ENCODE measurements at places on chromosomes 7 and 10.

- no peak for DNase-seq
These were observed 35.5 kb downstream of the SEMA3C start for GRCh38 chr7:80883154-80884025.

- no peak for DNase-seq
These were observed at the start of gene H2BK1 for GRCh38 chr7:151210087-151210854. TSS of gene H2BK1 (minus strand) at chr7:151210488. CDS start at chr7:151210318, 170 bp downstream.

DNA sequence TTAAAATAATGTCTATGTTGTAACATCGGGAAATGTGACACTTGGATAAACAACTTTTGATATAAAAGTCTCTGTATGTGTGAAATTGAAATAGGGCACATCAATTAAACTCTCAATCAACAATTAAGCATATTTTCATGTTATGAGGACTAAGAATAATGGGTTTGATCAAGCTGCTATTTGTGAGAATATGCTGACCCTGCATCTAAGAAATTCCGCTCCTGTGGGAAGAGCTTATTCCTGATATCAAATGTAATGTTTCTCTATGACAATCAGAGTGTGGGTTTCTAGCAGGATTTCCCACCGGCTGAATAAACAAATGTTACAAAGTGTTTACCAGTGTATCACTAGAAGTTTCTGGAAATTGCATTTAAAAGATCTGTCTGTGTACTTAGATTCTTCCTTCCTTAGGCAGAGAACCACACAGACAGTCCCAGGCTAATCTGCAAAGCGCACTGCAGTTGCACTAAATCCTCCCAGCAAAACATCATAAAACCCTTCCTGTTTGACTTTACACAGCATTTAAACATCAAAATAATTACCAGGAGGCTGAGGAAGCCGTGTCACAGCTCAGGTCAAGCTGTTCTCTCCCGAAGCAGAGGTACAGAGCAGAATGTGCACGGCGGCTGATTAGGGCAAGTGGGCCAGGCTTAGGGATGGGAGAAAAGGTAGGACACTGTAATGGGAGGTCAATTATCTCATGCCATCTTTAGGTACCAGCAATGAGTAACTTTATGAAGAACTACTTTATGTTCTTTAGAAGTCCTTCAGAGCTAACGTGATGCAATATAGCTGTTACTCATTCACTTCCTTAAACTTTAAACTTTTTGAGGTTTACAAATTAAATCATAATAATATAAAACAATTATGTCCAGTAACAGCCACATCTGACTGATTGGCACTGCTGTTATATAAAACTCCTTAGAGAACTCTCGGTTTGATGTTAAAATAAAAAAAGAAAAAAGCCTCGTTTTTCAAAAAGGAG lies 109.1 kb upstream of the CTTNBP2 start:
- DNase-seq, result no peak

DNA sequence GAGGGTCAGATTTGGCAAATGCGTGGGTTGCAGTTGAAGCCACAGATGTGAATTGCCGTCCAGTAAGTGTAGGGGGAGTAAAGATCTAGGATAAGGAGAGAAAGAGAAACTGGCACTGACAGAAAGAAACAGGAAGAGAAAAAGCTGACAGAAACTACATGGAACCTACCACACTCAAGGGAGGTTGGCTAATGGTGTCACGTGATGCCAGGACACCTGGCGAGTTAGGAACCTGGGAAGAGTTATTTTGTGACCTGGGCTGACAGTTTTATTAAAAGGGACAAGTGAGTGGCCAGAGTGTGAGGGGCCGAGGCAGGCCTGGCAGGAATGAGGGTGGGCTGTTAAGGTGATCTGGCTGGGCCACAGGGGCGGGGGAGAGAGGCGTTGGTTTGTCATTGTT lies 188.7 kb downstream of the ADARB2 start:
- DNase-seq, result no peak

- DNase-seq, result no peak
These were observed 144.7 kb upstream of the ZNF716 start for GRCh38 chr7:57305192-57305748.

GRCh38 chr7:136214356-136214755 lies 237.2 kb upstream of the MTPN start:
- DNase-seq, result no peak

- no peak for DNase-seq
These were observed 352.0 kb downstream of the PCLO start for GRCh38 chr7:82810558-82811259.

GRCh38 chr7:12975412-12975811 lies 288.0 kb downstream of the ARL4A start:
- no peak for DNase-seq

DNA sequence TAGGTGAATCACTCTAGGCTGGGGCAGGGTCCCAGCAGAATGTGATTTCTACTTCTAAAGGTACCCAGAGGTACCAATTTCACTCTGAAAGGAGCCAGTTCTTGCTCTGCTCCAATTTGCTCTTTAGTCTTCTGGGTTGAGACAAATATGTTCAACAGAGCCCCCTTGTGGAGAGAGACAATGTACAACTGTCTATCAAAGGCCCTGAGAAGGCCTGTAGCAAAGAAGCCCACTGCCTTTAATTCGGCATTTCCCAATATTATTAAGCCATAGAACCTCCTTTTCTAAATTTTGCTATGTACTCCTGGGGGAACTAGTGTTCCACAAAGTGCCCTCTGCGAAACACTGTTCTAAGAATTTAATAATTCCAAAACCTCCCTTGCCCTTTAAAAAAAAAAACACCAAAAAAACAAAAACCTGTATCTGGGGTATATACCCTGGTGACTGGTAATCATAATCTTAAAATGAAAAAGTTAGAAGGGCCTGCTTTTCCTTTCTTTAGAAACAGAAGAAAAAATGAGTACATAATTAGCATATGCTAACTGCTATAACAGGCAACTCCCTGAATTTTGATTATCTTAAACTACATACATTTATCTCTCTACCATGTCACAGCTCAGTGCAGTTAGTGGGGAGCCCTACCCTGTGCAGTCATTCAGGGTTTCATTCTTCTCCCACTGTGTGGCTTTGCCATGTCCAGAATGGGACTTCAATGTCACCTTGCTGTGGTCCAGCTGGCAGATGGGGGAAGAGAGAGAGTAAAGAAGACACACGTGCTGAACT lies 160.9 kb upstream of the BMPER start:
- no peak for DNase-seq

- DNase-seq, result no peak
These were observed 10.3 kb upstream of the FRMPD2 start for GRCh38 chr10:48284811-48285210.

GRCh38 chr10:17216901-17217395 lies 11.1 kb upstream of the VIM start:
- DNase-seq, result no peak

DNA sequence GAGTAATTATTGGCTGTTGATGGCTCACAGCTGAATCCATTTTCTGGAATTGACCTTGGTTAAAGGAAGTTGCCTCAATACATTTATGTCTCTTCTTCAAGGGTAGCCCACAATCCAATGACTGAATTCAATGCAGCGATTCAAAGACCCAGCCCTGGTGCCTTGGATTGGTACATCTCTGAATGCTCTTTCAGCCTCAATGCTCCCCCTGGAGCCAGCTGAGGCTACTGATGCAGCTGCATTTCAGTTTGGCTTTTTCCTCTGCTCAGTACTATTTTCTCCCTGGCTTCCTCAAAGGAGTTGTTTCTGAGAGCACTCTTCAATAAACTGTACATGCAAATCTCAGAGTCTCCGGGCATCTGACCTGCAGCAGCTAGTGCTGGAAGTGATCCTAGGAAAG lies 633 bp upstream of the EBLN1 start:
- no peak for DNase-seq

- no peak for DNase-seq
These were observed 59.7 kb downstream of the PROSER2 start for GRCh38 chr10:11882646-11883375.

GRCh38 chr10:115030483-115031200 lies 62.5 kb upstream of the ATRNL1 start:
- no peak for DNase-seq

- no peak for DNase-seq
These were observed 335.1 kb downstream of the GATA3 start for GRCh38 chr10:8389630-8390029.

DNA sequence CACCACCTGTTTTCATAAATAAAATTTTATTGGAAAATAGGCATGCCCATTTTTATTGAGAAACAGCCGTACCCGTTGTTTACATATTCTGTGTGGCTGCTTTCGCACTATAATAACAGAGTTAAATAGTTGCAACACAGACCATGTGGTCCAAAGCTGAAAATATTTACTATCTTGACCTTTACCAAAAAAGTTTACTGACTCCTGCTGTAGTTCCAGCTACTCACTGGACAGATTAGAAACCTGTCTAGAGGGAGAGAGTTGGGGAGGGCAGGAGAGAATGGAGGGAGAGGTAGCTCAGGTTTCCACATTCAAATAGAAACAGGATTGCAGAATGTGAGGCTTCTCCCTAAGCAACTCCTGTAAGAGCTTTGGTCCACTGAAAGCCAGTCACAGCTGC lies 55.1 kb upstream of the GLCCI1 start:
- DNase-seq, result no peak

GRCh38 chr10:98224509-98224908 lies 43.5 kb downstream of the LOXL4 start:
- no peak for DNase-seq

GRCh38 chr10:18649364-18649959 lies 1.9 kb downstream of the NSUN6 start:
- DNase-seq, result no peak

GRCh38 chr7:31101544-31101943 lies 49.4 kb downstream of the ADCYAP1R1 start:
- DNase-seq, result no peak

DNA sequence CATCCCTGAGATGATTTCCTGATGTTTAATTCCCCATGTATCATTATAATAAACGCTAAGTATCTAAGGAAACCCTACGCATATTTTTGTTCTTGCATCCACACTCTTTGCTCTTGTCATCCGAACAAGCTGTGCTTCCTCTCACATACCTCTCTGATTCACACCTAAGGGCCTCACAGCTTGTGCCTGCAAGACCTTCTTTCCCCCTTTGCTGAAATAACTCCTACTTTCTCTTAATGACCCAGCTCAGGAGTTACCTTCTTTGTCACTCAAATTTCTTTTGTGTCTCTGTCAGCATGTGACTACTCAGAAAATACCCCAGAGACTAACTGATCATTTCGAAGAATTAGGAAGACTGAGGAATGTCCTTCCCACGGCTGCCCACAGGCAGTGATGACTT lies 209.3 kb upstream of the IMMP2L start:
- no peak for DNase-seq

All from stimulated activated naive CD4-positive, alpha-beta T cell treated with Interleukin-2 at 50 U/mL for 16 hours (primary cell).